Activated naive CD8-positive, alpha-beta T cell treated with anti-CD3 and anti-CD28 coated beads, Interleukin-2, amount 50 U/mL, for 16 hours (primary cell): ENCODE measurements at places on chromosomes 3 and 15.

DNA sequence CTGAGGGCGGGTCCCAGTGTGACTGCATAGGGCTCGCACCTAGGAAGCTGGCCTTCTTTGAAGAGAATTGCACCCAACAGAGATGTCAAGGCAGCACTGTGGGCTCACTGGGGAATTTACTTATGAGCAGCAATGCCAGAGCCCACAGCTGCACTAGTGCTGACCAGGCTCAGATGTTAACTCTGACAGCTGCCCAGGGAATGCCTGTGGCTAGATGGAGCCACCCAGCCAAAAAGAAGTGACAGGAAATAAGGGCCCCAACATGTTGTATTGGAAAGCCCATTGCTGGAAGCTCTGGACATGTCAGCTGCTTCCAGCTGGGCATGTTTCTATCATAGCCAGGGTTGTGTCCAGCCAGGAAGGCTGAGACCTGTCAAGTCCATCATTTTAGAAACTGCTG lies 90.9 kb upstream of the ZNF280D start:
- no peak for DNase-seq

DNA sequence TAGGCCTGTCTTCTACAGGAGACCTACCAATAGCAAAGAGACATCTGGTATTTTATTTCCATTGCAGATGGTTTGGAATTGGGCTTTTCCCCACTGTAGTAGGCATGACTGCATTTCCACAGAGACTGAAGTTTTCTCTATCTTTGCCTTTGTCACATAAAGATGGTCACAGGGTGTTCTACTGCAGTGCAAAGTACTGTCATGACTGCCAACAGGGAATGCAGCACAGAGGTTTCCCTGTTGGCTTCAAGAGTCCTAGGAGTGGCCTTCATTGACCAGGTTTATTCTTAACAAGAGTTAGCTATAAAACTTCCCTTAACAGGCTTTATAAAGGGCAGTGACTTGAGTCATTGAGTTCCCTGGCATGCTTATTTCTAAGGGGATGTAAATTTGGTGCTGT lies 36.8 kb upstream of the TM4SF4 start:
- DNase-seq, result no peak

- no peak for DNase-seq
Measured at GRCh38 chr15:73983211-73983727, 8.8 kb downstream of the STOML1 start.

DNA sequence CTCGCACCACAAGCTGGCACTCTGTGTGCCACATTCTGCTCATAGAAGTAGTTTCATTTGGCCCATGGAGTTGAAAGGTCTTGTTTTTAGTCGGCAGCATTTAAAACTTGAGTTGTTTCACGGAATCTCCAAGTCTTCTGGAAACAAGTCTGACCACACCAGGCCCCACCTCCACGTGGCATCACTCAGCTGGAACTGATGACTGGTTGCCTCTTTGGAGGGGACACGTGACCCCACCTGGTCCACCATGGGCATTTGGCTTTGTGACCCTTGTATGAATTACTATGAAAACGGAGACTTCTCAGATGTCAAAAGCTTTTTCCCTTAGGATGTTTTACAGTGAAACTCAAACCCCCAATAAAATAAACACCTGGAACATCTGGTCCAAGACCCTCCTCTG lies 74.9 kb downstream of the NTRK3 start:
- DNase-seq, result no peak

DNA sequence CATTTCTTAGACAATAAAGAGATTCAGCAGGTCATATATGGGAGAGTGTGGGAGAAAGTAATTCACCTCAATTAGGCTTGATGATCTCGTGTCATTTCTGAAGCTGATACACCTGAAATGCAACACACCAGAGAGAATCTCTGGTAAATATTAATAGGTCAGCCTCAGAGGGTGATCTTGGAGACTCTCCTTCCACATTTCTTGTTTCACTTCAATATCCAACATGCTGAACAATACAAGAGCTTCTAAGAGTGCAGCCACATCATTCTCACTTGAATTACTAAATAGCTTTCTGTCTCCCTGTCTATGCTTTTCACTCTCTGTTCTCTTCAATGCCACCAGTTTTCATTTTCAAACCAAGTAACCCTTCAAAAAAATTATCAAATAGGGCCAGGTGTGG lies 71.1 kb upstream of the GK5 start:
- DNase-seq, result no peak

GRCh38 chr15:75107908-75108838 lies 84.8 kb downstream of the PPCDC start:
- DNase-seq, result peak; percentile 9

- no peak for DNase-seq
Measured at GRCh38 chr15:25890529-25890928, 27.4 kb upstream of the ATP10A start.

DNA sequence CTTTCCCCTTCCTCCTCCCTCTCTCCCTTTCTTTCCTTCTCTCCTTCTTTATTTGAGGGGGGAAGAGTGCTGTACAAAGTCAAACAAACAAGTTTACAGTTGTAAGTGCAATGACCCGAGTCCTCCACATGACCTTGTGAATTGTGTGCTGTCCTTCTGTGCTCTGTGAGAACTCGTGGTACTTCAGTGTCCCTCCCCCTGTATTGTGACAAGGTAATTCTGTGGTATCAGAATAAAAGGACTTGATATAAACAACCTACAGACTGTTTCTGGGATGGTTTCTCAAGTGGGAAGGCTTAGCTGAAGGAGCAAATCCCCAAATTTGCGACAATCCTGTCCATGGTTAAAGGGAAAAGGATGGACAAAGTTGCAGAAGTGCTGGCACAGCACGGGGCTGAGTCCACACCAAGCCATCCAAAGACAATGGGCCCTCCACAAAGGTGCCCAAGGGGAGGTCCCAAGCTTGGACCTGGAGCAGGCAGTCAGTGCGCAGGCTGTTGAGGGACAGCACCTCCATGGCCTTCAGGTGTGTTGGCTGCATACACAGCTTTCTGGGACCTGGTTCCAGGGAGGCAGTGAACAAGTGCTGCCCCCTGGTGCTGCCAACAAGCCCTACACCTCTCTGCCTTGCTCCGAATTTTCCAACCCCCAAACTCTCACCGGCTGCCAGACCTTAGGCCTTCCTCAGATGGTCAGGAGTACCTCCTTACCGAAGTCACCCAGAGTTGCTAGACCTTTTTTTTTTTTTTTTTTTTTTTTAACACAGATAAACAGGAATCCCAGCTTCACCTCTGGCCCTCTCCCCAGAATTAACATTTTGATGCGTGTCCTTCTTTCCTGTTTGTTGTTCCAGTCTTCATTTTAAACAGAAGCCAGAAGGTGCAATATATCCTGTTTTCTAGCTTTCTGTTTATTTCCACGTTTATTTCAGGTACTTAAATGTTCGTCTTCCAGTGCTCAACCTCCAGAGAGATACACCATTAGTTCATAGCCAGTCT lies 2.6 kb upstream of the APEH start:
- DNase-seq, result peak; percentile 33

DNA sequence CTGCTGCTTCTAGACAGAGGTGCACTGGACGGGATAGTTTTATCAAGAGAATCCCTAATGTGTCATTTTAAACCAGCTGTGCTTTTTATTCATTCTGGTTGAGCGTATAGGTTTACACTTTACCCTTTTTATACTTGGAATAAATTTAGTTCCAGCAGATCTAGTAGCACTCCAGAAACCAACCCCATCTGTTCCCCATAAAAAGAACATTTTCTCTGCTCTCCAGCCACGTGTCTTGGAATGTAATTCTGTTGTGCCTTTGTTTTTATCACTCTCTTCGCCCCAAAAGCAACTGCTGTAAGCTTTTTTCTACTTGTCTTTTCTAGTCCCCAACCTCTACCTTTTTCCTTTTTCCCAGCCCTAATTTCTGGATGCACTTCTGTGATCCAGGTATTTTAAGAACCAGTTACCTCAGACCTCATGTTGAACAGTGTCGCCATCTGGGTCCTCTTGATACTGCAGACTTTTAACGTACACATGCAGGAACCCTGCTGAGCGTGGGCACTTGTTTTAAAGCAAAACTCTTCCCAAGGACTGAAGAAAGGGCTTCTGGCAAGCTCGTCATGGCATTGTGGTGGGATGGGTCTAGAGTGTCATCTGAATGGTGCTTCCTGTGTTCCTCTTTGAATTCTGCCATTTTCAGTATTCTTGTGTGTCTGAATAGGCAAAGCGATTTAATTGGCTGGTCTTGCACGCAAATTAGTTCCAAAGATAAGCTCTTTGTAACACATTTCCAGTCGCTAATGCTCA lies 5.7 kb upstream of the EXOG start:
- no peak for DNase-seq

DNA sequence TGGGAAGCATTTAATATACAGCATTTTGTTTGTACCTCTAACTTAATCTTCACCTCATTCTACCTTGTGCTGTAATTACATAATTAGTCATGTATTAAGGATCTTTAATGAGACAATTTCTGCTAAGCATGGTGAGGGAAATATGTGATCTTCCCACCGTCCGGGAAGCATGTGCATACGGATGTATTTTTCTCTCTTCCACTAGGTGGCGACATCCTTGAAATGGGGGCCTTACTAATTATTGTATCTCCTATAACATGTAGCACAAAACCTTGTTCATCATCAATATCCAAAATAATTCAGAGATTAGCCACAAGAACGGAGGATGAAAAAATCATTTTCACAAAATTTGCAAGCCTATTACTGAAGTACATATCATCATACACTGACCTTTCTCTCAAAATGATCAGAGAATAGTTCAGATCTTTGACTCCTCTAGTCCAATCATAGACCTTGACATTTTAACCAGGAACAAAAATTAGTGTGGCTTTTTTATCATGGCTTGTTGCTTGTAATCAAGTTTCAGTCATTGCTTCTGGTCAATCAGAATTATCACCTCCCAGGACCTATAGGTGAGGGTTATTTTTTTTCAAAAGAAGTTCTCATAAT lies 148.9 kb upstream of the GBE1 start:
- no peak for DNase-seq

DNA sequence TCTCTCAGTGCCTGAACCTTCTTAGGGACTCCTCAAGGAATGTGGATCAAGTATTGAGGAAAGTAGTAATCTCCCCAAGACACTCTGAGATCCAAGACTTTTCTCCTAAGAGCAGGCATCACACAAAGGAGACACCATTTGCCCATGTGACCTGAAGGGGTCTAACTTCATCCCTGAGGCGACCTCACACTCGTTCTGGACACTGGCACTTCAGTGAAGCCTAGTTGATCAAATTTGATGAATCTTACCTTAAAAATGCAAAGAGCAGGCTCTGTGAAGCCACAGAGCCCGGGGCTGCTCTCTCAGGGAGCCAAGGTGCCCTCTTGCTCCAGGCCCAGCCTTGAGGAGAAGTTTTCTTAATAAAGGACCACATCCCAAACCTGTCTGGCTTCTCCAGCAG lies 64.3 kb downstream of the SCN11A start:
- no peak for DNase-seq

DNA sequence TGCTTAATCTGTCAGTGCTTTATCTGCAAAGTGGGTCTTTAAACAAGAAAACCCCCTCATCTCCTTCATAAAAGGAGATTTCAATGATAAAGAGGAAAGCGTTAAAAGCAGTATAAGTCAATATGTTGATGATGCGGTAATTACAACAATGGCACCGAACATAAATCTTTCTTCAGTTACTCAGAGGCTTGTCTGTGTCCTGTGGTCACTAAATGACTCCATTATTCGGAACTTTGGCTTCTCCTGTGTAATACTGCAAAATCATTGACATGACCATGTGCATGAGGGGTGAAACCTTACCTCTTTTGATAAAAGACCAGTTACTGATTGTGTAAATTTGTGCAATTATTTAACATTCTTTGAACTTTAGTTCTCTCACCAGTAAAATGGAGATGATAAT lies 4.8 kb upstream of the USP3 start:
- DNase-seq, result no peak

GRCh38 chr3:197002701-197003454 lies 26.7 kb downstream of the MELTF start:
- DNase-seq, result peak; percentile 49

- no peak for DNase-seq
Measured at GRCh38 chr3:171950373-171950772, 89.0 kb upstream of the FNDC3B start.
